ENCODE measurements at places on chromosomes 11 and 22.

DNA sequence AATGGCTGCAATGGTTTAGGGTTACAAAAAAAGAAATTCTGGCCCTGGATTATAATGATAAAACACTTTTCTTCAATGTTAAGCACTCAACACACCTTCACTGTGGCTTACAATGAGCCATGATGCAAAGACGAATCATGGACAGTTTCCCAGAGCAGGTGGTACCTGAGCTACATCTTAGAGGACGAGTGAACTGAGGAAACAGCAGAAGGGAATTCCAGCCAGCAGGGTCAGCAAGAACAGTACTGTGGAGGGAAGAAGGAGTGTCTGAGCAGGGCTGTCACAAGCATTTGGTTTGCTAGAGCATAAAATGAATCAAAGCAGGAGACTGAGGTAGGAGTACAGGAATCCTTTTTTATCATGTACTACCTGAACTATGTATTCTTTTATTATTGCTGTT, 332.8 kb upstream of the C11orf87 start:
- no peak for DNase-seq

DNA sequence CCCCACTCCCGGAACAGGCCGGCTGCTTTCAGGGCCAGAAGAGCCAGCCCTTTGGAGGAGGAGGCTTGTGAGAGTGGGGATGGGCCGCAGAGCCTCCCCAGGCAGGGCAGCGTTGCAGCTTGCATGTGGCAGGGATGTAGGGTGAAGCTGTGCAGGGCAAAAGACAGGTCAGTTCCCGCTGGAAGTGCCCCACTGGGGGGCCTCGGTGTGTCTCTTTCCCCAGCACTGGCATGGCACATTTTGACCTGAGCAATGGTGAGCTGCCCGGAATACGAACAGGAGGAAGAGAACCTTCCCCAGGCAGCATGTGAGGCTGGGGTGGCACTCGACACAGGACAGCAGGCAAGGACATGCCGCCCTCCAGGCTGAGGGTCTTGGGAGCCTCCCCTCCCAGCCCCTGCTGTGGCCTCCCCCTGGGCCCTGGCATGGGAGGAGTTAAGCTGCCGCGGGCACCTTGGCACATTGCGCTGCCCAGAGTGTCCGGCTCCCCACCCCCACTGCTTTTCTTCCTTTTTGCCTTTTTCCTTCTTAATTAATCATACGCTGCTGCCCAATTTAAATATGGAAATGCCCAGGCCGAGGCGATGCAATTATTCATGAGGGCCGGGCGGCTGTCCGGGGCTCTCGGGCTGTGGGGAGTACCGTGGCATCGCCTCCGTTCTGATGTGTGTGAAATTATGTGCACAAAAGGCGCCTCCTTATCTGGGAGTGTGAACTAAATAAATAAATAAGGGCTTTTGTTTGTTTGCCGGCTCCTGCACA, 76.0 kb upstream of the WNT7B start:
- peak; percentile 78 for DNase-seq

- DNase-seq = no peak
Observed at GRCh38 chr11:124150684-124151083, 32.5 kb upstream of the OR10D3 start.

DNA sequence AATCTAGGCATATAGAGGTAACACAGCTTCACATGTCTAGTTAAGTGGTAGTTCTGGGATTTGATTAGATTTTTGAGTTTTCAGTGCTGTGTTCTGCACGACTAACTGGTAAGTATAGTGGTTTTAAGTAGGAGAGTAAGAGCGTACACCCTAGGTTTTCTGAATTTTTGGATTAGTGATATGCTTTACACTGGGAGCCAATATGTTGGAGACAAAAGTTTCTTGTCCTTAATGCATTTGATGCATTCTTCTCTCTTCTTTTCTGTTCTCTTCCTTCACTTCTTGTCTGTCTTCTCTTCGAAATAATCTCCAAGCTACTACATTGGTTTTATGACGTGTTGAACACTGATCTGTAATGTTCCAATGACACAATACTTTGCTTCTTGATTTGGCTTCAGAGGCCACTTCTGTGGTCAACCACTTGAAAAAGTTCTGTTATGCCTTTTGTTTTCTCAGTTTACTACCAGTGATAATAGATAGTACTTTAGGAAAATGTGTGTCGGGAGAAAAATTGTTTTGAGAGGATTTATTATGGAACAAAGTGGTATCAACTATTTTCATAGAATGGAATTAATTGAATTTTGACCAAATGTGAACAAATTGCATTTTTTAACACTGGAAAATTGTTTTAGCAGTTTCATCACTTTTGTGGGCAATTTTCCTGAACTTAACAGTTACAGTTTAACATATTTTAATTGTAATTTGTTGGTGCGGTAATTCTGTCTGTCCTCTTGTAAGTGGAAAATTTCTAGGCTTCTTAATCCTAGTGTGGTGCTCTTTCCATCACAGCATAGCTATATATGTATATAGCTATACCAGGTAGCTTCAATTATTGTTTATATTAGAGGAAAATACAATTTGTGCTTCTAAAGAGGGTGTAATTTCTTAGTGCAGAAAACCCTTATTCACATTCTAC, 2.6 kb downstream of the PDE3B start:
- DNase-seq = peak; percentile 8

DNA sequence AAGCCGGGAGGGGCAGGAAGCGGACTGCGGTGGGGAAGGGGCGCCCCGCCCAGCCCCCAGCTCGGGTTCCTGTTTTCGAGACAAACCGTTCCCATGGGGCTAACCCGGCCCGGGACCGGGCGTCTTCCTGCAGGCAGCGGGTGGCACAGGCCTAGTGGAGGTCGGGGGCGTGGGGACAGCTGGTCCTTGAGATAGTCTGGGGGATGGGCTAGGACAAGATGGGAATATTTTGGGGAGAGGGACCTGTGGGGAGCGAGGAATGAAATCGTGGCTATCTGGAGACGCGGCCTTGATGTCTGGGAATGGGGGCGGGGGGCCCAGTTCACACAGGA, 1.2 kb upstream of the RASGRP2 start:
- DNase-seq = no peak

- DNase-seq = no peak
Observed at GRCh38 chr11:2217211-2218030, 45.8 kb upstream of the TH start.

DNA sequence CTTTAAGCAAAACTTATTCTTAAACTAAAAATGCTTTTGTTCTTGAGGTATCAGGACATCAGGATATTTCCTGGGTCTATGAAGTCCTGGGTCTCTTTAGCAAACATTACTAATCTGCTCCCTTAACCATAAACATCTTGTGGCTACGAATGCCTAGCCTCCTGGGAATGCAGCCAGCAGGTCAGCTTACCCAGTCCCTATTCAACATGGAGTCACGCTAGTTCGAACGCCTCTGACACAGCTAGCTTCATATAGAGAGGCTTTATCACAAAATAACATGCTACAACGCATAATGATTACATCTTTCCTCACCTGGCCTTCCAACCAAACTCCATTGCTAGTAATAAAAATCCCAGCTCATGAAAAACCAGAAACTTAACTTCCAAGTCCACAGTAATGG, 17.5 kb upstream of the FIBIN start:
- no peak for DNase-seq

DNA sequence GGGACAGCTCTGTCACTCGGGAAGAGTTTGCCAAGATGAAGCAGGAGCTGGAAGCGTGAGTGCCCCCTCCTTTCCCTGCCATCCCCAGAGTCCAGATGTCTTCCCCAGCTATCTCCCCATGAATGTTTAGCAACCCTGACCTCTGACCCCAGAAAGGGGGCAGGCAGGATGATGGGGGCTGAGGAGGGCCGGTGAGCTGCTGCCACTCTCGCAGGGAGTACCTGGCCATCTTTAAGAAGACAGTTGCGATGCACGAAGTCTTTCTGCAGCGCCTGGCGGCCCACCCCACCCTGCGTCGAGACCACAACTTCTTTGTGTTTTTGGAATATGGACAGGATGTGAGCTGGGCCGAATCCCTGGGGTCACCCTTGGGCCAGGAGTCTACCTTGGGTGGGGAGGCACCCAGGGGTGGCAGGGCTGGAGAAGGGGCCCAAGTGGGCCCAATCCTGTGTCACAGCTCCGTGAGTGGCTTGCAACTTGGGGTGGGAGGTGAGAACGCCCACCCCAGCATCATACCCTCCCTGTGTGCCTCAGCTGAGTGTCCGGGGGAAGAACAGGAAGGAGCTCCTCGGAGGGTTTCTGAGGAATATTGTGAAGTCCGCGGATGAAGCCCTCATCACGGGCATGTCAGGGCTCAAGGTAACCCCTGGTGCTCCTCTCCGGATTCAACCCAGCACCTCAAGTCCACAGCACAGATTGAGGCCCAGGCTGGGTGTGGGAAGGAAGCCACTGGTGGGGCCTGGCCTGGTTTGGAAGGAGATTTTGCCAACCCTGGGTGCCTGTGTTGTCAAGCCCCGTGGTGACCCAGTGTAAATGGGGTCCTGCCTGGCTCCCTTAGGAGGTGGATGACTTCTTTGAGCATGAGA, 7.5 kb downstream of the CFL1 start:
- no peak for DNase-seq

- no peak for DNase-seq
Observed at GRCh38 chr11:65817312-65817834, 16.4 kb upstream of the SNX32 start.

GRCh38 chr22:24170632-24171031, 10.7 kb upstream of the SUSD2 start:
- no peak for DNase-seq

DNA sequence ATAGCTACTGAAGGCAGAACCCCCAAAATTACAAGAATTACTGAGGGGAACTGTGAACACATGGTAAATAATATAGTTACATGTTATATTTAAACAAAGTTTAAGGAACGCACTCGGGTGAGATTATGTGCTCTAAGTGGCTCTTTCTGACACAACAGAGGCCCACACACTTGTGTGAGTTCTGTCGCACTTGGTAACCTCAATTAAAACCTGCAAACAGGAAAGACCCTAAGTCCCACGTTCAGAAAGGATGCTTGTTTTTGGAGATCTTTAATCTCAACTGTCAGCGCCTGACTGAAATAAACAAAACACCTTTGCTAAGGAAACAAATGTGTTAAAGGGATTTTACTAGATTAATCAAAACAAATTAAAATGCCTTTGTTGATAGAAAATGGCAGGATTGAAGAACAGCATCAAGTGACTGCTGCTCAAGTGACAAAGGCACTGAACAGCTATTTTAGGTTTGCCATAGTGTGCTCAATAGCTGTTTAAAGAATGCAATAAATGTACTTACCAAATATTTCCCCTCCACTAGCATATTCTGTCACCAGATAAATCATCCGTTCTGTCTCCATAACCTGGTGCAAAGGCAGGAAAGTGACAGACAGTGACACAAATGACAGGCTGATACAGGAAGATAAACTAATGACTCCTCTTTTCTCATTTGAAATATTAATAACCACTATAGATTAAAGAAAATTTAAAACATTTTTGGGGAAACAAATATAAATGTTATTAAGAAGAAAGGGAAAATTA, 116.3 kb upstream of the APOA1 start:
- DNase-seq = no peak

DNA sequence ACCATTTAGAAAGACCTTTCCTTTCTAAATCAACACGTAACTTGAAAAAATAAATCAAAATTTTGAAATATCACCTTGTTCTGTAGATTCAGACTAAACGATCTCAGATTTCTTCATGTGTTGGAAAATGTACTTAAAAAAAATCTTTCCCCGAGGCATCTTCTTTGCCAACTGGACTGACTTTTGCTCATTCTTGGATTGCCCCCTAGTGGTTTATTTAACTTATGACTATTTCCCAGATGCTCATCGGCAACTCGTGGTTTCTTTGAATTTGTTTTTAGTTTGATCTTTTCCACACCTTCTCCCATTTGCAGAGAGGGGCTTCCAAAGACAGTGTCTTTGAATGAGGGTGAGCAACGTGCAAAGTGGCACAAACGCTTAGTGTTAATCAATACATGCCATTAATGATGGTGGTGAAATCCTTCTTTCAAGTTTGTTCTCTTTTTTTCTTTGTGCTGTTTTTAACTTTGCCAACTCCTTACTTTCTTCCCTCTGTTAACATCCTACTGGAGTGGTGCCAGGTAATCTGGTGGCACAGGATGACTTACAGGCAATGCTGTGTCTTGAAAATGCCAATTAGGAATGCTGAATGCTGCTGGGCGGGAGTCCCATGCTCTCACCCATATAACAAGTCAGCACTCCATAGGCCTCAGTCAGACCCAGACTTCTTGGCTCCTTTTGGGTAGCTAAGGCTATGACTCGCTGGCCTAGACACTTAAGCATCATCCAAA, 18.3 kb downstream of the PRSS23 start:
- peak; percentile 60 for DNase-seq

DNA sequence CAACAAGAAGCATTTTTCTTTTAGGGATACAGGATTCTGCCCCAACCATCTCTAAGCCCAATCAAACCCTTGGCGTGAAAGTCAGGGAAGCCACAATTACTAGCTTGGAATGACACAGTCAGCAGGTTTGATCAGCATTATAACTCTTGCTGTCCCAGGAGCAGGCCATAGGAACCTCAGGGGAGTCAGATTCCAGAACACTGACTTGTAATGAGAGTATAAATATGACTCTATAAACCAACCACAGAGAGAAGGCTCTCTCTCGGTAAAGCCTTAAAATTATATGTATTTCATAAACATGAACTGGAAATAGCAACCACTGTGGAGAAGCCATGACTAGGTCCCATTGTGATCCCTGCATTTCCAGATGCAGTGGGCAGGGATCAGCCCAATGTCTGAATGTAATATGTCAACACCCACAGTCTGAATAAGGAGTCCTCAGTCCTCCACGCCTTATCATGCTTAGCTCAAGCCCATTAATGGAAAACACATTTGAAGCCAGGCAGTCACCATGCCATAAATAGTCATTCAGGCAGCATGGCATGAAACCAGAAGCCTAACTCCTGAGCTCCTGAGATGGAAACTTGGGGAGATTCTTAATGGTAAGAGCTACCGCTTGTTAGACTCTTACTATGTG, 99.1 kb upstream of the MTNR1B start:
- DNase-seq = no peak

- no peak for DNase-seq
Observed at GRCh38 chr11:40187295-40187694, 1272.2 kb downstream of the LRRC4C start.

GRCh38 chr22:20272700-20273099, 4.6 kb upstream of the RTN4R start:
- DNase-seq = no peak

GRCh38 chr11:36373016-36374010, 77.2 kb downstream of the PRR5L start:
- no peak for DNase-seq

- no peak for DNase-seq
Observed at GRCh38 chr22:46586531-46587011, 33.6 kb upstream of the GRAMD4 start.

DNA sequence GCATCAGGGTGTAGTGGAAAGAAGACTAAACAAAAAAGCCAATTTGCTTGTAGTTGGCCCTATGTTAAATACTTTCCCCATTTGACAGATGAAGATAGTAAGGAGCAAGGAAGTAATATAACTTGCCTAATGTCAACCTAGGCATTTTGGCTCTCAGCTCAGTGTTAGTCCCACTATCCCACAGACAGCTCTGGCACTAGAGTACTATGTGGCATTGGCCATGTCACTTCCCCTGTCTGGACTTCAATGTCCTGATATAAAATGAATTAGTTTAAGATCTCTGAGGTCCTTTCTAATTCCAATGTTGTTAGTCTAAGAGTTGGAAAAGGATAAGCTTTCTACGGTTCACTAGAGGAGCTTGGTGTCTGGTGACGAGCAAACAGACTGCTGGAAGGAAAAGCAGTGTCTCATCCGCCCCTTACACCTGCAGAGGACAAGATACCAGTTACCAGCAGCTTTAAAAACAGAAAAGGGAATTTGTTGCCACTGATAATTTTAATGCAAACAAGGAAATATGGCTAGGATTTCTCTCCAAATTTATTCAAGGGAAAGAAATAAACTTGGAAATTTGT, 92.5 kb downstream of the RELT start:
- no peak for DNase-seq

GRCh38 chr11:35588627-35589026, 29.6 kb upstream of the FJX1 start:
- DNase-seq = no peak

All from NCI-H526 (cell line).